ENCODE measurements at places on chromosomes 1 and 21.

- DNase-seq: no peak
Observed at GRCh38 chr1:21924503-21925005, 12.6 kb downstream of the HSPG2 start.

DNA sequence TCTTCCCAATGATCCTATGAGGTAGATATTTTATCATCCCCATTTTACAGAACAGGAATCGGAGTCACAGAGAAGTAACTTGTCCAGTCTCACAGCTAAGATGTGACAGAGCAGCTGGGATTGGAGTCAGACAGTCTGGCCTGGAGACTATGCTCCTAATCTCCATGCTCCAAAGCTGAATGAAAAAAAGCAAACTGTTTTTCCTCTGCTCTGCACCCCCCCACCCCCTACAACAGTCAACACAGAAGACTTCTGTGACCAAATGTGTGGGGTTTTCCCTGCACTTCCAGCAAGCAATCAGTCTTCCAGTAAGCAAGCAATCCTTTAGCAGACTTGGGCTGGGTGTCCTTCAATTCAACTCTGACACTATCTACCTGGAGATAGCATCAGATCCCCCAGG, 33.2 kb downstream of the KIRREL1 start:
- DNase-seq: no peak

DNA sequence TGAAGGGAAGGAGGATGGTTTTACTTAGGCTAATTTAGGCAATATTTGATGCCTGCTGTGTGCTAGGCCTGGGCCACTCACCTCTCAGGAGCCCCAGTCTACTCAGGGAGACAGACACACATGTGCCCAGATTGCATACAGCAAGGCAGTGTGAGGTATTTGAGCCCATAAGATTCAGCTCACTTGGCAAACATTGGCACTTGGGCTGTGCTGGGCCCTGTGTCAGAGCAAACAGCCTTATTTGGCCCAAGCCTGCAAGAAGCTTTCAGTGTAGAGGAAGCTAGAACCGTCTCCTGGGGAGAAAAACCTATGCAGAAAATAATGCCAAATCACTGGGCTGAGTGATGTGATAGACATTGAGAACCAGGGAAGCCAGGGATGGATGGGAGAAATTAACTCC, 3.9 kb upstream of the SYNC start:
- no peak for DNase-seq

- DNase-seq: no peak
Observed at GRCh38 chr1:39822146-39822545, 33.5 kb upstream of the BMP8B start.

GRCh38 chr1:80462006-80462405, 1338.7 kb upstream of the ADGRL2 start:
- DNase-seq: no peak

DNA sequence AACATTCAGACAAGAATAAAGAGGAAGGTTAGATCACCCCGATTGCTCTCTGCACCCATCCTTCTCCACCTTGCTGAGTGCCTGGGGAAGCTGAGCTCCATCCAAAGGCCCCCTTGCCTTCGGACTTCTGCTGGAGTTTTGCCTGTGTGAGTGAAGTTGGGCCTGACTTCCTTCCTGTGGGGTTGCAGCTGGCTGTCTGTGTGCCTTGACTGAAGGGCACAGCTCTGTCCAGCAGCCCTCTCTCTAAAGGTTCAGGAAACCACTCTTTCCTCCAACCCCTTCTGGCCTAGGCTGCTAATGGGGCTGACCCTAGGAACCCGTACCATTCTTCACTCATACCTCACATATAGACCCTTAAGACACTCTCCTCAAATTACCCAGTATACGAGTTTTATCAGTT, 173.4 kb upstream of the HMCN1 start:
- DNase-seq: no peak

DNA sequence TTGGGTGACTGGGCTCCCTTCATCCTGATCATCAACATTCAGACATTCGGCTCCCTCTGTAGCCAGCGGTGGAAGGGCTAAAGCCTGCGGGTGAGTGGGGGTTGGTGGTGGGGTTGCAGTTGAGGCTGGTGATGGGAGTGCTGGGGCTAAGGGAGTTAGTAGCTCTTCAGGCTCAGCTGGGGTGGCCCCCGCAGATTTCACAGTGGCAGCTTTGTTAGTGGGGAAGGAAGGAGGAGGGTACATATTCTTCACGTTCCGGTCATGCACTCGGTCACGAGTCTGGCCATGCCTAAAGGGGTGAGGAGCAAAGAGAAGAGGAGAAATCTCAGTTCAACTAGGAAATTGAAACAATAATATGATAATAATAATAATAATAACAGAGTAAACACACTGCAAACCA, 6.8 kb downstream of the PSMB4 start:
- no peak for DNase-seq

GRCh38 chr1:150612014-150612345, 17.4 kb downstream of the ENSA start:
- no peak for DNase-seq

- no peak for DNase-seq
Observed at GRCh38 chr1:116466810-116467557, 93.9 kb downstream of the ATP1A1 start.

DNA sequence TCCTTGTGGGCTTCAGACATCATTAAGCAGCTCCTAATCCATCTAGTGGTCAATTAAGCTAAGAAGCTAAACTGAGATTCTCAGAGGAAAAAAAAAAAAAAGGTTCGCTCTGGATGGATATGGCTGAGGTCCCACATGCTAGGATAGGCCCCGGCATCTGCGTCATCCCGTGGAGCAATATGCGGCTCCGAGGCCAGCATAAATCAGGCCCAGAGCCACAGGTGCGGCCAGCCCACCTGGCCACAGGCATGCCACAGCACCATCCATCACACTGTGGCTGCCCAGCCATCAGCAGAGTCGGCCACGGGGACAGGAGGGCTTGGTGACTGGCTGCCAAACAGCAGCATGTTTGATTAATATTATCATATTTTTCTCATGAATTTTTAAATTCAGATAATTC, 106.9 kb upstream of the TIAM1 start:
- no peak for DNase-seq

DNA sequence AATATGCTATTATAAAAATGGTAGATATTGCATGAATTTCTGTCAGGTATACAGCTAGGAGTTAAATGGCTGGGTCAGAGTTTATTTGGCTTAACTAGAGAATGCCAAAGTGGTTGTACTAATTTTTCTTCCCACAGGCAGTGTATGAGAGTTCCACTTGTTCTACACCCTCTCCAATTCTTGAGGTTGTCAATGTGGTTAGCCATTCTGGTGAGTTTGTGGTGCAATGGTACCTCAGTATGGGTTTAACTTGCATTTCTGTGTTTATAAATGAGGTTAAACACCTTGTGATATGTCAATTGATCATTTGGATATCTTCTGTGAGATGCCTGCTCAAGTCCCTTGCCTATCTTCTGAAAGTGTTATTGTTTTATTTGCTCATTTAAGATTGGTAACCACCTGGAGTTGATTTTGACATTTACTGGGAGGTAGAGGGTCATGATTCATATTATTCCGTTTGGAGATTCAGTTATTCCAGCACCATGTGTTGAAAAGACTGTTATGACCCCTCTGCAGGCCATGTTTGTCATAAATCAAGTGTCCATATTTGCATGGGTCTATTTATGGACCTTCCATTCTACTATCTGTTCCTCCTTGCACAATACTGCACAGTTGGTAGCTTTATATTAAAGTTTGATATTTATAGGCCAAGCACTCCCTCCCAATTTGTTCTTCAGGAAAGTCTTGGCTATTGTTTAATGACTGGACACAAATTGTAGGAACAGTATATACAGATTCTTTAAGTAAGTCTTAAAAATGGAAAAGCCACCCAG, 5.8 kb downstream of the FALEC start:
- no peak for DNase-seq

DNA sequence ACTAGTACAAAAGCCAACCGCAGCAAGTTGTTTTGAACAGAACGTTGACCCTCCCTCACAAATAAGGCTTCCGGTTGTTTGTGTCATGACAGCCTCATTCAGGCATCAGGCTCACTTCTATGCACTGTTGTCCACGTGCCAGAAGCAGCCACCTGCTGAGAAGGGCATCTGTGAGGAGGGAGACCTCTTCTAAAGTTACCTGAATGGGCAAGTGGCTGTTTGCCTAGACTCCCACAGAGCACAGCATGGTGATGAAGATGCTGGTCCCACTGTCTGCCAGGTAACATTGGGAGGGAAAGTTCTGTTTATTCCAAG, 176.1 kb downstream of the CLIC6 start:
- DNase-seq: no peak
